ENCODE measurements at places on chromosomes 5 and 9.
A peak's percentile ranks its signal among the peaks of the same experiment; 100 is the strongest.

DNA sequence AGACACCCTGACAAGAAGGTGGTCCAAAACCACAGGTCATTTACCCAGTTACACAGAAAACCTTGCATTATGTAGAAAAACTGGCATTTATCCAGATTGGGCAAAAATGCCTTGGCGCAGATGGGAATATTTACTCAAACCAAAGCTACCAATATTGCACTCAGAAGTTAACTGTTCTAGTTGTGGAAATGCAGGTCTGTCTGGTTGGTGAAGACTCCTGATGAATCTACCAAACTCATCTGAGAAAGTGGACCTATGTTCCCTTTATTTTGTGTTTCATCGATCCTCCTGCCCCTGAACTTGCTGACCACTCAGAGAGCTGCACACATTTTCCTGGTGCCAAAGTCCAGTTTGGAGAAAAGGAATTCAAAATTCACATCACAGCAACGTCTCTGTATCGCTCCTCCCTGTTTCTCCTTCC is 85.2 kb upstream of the ALDH1A1 start:
- DNase-seq = no peak

GRCh38 chr5:141716009-141716408 is 34.0 kb upstream of the ARAP3 start:
- no peak for DNase-seq

- no peak for DNase-seq
Measured at GRCh38 chr5:82636591-82636990, 358.4 kb upstream of the RPS23 start.

DNA sequence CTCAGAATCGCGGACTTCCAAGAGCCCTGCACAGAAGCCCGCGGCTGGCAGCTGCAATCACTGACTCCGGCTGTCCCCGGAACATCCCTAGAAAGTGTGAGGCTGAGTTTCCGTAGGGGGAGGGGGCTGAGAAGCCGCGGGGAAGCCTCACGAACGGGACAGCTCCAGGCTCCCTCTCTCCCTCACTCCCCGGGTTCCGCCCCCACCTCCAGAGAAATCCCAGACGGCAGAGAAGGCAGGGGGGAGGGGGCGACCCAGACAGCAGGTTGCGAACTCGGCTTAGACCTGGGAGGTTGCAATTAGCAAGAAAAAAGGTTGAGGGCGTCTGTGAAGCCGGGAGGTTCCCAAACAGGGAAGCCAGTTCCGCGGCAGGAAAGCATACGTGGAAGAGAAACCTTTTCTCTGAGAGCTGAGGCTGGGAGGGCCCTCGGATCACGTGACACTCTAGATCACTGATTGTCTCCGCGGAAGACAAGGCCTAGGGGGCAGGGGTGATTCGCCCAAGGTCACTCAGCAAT is 73.8 kb upstream of the CPLX2 start:
- DNase-seq = no peak

DNA sequence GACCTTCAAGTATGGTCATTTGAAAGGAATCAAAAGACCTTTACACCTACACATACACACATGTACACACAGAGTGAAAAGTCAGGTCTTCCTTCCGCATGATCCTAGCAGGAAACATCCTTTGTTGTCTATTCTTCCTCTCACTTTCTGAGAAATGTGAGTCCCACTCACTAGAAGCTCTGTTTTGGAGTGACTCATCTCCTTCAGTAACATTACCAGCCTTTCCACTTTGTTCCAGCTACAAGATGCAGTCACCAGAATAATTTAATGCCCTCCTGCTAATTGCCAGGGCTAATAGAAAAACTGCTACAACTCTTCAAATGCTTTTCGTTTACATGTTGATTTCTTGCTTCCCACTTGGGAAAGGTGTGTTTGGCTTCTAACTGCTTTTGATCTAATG is 417.3 kb downstream of the RASEF start:
- DNase-seq = no peak

DNA sequence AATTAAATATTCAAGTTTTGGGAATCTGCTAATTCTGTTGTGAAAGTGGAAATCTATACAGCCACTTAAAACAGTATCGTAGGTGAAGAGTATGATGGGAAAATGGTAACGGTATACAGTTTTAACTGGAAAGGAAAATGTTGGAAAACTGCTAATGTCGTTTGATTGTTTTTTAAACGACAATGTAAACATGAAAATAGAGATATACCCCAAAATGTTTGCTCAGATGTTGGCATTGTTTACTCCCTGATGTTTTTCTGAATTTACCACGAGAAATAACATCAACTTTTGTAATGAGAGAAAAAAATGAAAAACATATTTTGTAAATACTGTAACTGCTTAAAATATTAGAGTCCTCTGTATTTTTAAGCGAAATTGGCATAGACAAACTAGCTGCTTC is 2.7 kb downstream of the MATR3 start:
- DNase-seq = no peak

DNA sequence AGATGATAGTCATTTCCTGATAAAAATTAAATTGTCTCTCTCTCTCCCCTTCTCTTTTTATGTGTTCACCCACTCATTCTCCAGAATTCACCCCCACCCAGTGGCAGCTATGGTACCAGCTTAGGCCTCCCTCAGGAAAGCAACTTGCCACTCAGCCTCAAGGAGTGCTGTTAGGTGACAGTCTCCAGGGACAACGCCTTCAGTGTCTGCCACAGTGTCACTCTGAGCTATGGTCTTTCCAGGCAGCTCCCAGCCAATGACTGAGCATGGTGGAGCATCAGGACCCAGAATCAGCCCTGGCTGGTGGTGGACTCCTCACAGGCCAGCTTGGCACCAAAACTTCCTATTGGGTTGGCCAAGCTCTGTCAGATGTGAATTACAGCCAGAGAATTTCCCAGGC is 140.9 kb upstream of the PIK3R1 start:
- DNase-seq = no peak

DNA sequence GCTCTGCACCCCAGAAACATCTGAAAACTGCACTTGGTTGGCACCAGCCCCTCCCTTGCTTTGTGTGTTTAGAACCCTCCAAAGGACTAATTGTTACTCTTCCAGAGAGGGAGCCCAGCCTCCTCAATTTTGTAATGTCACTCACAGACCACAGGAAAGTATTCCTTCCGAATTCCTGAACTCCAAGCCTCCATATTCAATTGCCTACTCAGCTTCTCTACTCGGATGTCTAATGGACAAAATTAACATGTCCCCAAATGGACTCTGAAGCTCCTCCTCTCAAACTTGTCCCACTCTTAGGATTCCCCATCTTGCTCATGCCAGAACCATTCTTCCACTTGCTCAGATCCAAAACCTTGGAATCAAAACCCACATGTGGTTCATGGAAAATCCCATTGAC is 3.9 kb upstream of the TMEM171 start:
- DNase-seq = no peak

GRCh38 chr5:52073993-52074689 is 690.9 kb downstream of the ISL1 start:
- no peak for DNase-seq

GRCh38 chr5:107831612-107832395 is 161.1 kb upstream of the EFNA5 start:
- DNase-seq = peak; percentile 48

GRCh38 chr9:69637817-69638200 is 34.4 kb downstream of the APBA1 start:
- DNase-seq = peak; percentile 22

- no peak for DNase-seq
Measured at GRCh38 chr9:84394036-84394435, 53.5 kb upstream of the SLC28A3 start.

DNA sequence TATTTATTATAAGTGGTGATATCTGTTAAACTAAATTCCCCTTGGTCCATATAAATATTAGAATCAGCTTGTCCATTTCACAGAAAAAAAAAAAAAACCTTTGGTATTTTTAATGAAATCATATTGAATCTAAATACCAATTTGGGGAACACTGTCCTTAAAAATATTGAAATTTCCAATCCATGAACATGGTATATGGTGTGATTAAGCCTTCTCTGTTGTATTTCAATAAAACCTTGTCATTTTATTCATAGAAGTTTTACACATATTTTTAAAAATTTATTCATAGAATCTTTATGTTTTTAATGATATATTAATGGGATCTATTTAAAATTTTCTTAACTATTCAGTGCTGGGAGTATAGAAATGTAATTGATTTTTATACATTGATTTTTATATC is 135.3 kb downstream of the CEP120 start:
- DNase-seq = no peak

DNA sequence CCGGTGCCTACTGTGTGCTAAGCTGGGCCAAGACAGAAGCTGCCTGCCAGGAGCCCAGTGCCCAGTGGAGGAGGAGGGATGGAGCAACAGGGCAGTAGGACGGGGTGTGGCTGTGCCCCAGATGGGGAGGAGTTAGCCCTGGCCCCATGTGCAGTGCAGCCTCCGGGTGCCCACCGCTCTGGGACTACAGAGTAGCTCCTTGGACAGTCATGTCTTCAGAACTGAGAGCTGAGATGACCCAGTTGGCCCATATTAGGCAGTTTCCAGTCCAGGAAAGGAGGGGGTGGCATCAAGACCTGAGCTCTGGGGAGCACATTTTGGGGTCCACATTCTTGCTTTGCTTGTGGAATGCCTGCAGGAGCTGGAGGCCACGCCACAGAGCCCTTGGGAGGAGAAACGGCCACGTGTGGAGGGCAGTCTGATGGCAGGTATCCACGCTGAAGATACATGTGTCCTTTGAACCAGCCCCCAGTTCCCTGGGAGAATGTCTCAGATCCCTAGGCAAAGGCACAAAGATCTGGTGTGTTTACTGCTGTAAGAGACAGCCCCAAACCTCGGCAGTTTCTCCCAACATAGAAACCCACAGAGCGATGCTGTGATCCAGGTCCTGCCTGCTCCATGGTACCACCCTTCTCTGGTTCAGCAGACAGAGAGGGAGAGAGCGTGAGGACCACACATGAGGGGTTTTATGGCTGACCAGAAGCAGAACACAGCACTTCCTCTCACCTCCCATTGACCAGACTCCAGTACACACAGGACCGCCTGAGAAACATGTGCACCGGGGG is 46.8 kb upstream of the FCN1 start:
- no peak for DNase-seq

GRCh38 chr9:89462199-89462598 is 35.7 kb downstream of the SEMA4D start:
- no peak for DNase-seq

- no peak for DNase-seq
Measured at GRCh38 chr5:88885002-88885401, 2.0 kb upstream of the MEF2C start.

- no peak for DNase-seq
Measured at GRCh38 chr9:38196714-38197113, 127.7 kb upstream of the SHB start.

- no peak for DNase-seq
Measured at GRCh38 chr5:140574165-140574564, 9.5 kb downstream of the SLC35A4 start.

DNA sequence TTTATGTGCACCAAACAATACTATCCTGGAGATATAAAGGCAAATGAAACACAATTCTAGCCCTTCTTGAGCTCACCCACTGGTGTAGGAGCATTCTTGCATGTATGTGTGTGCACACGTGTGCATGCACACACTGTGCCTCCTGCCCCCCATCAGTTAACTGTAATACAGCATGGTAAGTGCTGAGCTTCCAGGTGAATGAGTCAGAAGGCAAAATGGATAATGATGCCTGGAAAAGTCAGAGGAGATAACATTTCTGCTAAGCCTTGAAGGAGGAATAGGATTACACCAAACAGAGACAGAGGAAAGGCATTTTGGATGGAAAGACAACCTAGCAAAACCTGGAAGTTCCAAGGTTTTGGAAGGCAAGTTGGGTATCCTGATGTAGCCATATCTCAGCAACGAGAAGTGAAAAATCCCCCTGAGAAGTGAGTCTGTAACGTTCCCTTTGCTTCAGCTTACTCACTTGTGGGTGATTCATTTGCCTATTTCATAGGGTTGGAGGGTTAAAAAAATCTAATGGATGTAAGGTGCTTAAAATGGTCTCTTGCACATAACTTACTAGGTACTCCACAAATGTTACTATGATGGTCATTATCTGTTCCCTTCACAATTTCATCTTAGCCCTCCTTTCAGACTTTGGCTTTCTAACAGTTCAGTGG is 101.4 kb upstream of the STC2 start:
- DNase-seq = no peak

DNA sequence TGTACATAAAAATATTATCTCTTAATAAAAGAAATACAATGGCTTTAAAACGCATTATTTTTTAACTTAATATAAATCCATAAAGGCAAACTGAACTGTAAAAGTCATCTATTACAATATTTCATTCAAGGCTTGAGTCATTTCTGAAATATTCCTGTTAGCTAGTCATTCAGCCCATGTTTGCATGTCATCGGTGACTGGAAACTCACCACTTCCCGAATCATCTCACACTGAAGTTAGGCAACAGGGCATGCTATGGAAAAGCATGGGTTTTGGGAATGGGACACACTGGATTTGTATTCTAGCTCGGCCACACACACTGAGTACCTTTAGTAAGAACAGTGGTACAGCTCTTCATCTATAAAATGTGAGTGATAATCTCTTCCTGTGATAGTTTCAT is 691.1 kb upstream of the C9orf72 start:
- DNase-seq = peak; percentile 67

- DNase-seq = no peak
Measured at GRCh38 chr5:18380729-18381362, 746.6 kb downstream of the TAF11L14 start.

DNA sequence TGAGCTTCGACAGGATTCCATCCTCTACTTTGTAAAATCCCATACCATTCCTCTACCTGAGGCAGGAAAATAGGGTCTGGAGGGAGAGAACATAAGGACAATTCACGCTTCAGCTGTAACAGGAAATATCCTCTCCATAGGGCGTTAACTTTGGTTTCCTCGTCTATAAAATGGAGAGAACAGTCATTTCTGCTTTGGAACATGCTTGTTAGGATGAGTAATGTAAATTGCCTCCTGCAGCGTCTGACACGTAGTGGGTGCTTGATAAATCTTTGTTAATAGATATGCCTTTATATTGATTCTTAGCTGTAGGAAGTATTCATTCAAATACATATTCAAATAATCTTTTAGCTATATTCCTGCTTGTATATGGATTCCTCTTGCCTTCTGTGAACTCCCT is 711 bp upstream of the SUB1 start:
- no peak for DNase-seq
